SK-MEL-5 (cell line): ENCODE measurements at places on chromosomes 11 and 22.

DNA sequence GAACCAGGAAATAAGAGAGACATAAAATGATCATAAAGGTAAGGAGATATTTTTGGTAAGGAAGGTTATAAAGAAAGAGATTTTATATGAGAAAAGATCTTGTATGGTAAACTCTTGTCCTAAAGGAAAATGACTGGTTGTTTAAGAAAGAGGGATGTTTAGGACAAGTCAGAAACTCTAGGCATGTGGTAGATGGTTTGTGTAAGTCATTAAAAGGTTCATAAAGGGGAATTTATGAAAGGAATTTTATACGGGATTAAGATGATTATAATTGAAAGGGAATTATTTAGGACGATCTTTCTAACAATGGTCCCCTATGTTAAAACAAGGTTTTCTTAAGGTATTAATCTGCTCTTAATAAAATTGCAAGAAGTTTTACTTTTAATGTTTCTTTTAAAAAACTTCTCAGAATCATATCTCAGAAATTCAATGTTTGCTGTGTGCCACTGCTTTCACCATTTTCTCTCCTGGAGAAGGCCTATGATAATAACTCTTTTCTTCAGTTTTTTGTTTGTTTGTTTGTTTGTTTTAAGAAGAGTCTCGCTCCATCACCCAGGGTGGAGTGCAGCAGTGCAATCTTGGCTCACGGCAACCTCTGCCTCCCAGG is 13.8 kb upstream of the FBLN1 start:
- no peak for DNase-seq

DNA sequence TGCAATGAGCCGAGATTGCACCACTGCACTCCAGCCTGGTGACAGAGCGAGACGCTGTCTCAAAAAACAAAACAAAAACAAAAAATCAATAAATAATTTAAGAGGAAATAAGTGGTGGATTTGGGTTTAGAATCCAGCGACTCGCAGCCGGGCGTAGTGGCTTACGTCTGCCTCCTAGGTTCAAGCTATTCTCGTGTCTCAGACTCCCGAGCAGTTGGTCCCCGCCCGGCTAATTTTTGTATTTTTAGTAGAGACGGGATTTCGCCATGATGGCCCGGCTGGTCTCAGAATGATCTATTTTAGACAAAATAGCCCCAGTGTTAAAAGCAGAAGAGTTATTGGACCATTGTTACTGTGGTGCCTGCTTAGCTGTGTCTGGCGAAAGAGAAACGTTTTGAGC is 29.8 kb downstream of the SNU13 start:
- DNase-seq, result no peak

DNA sequence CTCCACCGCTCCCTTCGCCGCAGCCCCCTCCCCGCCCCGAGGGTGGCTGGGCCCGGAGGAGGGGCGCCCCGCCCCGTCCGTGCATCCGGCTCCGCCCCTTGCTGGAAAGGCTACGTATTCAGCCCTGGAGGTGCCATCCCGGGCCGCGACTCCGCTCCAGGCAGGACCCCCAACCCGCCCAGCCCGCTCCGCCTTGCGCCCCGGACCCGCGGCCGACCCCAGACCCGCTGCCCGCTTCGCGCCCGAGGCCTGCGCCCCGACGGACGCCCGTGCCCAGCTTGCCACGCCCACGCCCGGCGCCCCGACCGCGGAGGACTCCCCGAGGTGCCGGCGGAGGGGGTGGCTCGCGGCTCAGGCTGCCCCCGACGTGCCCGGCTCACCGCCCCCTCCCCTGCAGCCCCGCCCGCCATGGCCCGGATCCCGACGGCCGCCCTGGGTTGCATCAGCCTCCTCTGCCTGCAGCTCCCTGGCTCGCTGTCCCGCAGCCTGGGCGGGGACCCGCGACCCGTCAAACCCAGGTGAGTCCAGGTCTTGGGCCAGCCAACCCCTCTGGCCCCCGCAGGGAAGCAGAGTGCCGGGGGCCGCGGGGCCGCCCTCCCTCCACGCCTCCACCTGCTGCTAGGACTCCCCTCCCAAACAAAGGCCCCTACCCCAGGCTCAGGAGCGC is at the start of gene ADM2:
Gene ADM2 (plus strand): TSS at position 104 of the 667 bp plus-strand sequence. CDS start 305 bp downstream, at position 409.
- DNase-seq, result no peak

- DNase-seq, result no peak
Observed at GRCh38 chr11:128898580-128899344, 7.6 kb downstream of the KCNJ5 start.
